Pancreas (tissue), 10 donors: ENCODE measurements at places on chromosomes 3 and 15. TPM values are rescaled to one million over a fixed set of nuclear protein-coding genes. Genes with fewer than 3 reads are reported as not detected.
A peak's percentile ranks its signal among the peaks of the same experiment; 100 is the strongest.

The LTK gene
- 0.24 TPM for total RNA-seq

The MST1R gene
- 6.3 TPM for total RNA-seq

The MFGE8 gene
- 28.9 TPM for total RNA-seq

The GOLGA8F gene
- total RNA-seq, result not detected

The FOXB1 gene
- not detected for total RNA-seq

The ADGRG7 gene
- not detected for total RNA-seq

The PP2D1 gene
- not detected for total RNA-seq

The SEC62 gene
- 97.7 TPM for total RNA-seq

The GP9 gene
- not detected for total RNA-seq

The LDHAL6B gene
- not detected for total RNA-seq

The LRRC31 gene
- total RNA-seq, result 0.19 TPM

The SEMA3G gene
- 2.1 TPM for total RNA-seq

The ZBBX gene
- not detected for total RNA-seq

DNA sequence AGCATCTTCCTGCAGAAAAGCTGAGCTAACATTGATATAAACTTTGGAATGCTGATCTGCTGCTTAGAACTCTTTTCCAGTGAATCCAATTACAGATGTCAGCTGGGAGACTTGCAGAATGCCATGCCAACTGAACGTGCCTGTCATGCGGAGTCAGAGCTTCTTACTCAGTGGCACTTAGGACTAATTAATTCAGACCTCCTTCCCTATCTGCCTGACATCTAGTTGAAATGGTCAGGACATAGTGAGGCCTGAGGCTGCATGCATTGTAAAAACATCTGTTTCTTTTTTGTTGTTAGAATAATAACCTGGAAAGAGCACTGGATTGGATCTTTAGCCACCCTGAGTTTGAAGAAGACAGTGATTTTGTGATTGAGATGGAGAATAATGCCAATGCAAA, 112.6 kb downstream of the USP13 start:
- DNase-seq, result no peak

- DNase-seq, result no peak
Measured at GRCh38 chr3:46284981-46285683, 42.9 kb downstream of the CCR3 start.

- DNase-seq, result no peak
Measured at GRCh38 chr3:150124142-150124541, 153.4 kb upstream of the PFN2 start.

DNA sequence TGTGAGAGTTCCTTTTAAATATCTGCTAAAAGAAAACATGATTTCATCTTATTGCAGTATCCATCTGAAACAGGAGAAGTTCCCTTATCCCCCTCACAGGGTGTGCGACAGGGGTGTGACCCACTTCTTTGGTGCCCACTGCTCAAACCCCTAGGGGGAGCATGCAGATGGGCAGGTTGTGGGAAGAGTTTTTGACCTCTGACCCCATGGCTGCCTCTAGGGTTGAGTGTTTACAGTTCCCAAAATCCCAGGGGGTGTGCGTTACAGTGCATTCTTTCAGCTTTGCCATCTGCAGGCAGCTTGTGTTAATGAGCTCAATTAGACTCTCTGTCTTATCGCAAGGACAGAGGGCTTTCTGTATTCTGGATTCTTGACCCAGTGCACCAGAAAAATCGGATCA, 443.2 kb upstream of the FRG2C start:
- DNase-seq, result no peak

GRCh38 chr3:43243590-43244587, 42.5 kb upstream of the SNRK start:
- DNase-seq, result no peak

DNA sequence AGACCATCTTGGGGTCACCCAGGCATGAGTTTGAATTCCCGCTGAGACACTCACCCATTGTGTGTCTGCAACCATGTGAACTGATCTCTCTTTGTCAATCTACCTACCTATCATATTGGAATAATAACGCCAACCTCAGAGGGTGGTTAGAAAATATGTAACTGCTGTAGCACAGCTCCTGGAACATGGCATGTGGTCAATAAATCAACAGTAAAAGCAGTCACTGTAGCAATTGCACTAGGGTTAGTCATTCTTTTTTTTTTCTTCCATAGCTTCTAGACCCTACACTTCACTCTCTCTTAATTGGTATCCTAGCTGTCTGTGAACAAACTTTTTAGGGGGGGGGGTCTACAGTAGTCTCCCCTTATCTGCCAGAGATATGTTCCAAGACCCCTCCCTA, 64.2 kb upstream of the SLCO2A1 start:
- no peak for DNase-seq

GRCh38 chr3:23856286-23856685, 50.5 kb downstream of the UBE2E1 start:
- no peak for DNase-seq

- DNase-seq, result peak; percentile 92
Measured at GRCh38 chr3:69085833-69086722, 1.3 kb downstream of the ARL6IP5 start.

GRCh38 chr15:51263116-51263515, 75.3 kb downstream of the CYP19A1 start:
- no peak for DNase-seq

DNA sequence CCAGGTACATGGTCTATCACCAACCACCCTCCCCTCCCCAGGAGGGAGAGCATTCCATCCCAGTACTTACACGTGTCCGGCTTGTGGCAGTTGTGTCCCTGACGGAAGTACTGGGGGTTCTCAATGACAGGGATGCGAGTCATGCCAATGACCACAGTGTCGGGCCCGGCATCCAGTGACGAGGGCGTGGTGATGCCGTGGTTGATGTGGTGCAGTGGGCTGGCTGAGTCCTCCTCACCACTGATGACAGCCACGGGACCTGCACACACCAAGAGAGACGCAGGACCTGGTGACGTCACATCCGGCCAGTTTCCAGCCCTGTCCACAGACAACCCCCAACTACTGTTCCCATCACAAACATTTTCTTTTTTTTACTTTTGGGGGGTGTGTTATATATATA, 223.8 kb downstream of the NTRK3 start:
- DNase-seq, result no peak

DNA sequence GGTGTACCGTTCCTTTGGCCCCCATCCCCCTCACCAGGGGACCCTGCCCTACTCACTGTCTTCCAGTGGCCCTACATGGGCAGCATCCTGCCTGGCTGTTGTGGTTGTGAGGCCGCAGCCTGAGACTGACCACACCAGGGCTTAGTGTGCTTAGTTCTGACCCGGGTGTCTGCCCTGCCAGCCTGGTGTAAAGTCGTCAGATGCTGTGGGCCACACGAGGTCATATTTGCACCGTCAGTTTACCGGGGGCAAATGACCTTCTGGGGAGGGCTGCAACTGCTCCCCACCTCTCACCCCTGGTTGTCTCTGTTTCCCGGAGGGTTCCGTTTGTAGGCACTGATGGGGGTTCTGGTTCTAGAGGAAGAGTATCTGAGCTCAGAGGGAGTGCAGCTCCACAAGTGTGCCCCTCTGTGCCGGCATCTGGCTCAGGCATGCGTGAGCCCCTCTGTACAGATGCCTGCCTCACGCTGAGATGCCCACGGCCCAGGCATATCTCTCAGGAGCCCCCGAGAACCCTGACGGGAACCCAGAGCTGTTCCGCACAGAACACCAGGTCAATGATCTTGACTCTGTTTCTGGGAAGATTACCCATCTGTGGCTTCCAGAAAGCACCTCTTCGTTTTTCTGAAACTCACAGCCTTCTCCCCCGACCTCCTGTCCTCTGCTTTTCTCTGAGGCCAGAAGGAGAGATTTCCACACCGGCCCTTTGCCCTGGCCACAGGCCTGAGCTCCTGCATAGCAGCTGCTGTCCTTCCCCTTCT, 19.2 kb downstream of the KLF13 start:
- DNase-seq, result no peak

DNA sequence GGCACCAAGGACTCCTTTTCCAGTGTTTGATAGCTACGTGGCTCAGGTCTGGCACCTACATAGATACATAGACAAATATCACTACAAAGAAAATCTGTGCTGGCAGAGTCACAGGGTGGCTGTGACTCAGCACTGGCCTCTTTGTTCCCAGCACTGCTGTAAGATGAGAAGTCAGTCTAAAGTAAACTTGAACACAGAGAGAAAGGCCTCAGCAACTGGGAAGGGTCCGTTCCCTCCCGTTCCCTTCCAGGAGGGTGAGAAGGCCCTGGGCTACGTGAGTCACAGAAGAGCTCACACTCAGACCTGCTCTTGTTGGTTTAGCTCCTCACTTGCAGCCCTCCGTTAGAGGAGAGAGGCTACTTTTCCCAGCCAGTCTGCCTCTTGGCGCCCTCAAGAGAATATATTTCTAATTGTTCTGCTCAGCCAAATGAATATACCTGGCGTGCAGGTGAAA, 23.1 kb downstream of the ANXA2 start:
- DNase-seq, result no peak

DNA sequence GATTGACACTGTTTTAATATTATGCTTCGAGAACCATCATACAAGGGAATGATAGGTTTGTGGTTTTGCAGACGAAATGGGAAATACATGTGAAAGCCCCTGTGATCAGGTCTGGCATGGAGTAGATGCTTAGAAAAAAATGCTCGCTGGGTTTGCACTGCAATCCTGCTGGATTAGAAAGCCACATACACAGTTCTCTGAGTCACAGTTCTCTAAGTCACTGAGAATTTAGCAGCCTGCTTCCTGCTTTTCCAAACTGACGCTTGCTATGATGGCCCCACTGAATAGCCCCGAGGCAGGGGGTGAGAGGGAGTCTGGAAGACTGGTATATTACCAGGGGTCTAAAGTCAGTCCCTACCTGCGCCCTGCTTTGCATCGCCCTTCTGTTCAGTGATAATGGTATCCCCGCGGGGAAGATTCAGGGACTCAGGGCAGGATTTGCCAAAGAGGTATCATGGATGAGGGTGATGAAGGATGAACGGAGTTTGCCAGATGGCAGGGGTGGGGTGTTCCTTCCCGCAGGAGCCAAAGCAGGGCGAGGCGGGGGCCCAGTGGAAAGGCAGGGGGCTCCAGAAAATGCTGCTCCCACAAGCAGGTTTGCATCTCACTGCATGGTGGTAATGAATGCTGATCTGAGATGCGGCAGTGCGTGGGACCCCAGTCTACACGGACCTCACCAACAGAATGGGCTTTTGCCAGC, 82.3 kb downstream of the IQSEC1 start:
- no peak for DNase-seq

DNA sequence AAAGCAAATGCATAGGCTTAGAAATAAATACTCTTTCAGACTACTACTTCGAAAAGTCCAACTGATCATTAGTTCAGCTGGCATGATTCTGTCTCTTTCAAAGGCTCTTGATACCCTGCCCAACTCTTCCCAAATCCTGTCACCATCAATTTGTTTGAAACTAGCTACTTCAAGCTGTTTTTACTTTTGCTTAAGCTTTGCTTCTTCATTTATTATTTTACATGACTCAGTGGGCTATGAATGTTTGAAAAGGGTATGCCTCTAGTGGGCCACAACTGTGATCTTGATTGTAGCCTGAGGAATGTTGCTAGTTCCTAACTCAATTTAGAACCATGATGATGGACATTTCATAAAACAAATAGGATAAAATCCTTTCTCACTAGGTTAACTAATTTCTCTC, 340.8 kb downstream of the NAALADL2 start:
- no peak for DNase-seq

- no peak for DNase-seq
Measured at GRCh38 chr3:193943851-193944517, 192.0 kb upstream of the HES1 start.

- no peak for DNase-seq
Measured at GRCh38 chr15:31347067-31347975, 20.7 kb downstream of the KLF13 start.

GRCh38 chr3:129425619-129426018, 2.8 kb downstream of the EFCAB12 start:
- DNase-seq, result no peak

DNA sequence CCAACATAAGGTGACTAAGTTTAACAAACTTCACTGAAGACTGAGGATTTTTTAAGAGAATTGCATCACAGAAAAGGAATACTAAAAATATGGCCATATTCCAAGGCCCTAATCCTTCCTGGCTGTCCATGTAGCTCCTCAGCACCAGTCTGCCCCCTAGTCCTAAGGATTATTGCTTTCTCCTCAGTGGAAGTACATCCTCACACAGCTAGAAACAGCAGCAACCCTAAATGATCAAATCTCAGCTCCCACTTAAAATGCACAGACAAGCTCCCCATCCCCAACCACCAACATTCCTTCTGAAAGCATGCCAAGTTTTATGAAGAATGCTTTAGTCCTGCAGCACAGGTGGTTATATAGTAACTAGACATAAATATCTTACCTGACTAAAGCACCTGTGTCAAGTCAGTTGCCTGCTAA, 14.7 kb downstream of the ST3GAL6 start:
- no peak for DNase-seq

- no peak for DNase-seq
Measured at GRCh38 chr15:69156736-69157381, 3.6 kb upstream of the GLCE start.

- no peak for DNase-seq
Measured at GRCh38 chr3:101259485-101260341, 60.7 kb downstream of the IMPG2 start.

- DNase-seq, result no peak
Measured at GRCh38 chr15:95684693-95685115, 645.8 kb upstream of the NR2F2 start.

DNA sequence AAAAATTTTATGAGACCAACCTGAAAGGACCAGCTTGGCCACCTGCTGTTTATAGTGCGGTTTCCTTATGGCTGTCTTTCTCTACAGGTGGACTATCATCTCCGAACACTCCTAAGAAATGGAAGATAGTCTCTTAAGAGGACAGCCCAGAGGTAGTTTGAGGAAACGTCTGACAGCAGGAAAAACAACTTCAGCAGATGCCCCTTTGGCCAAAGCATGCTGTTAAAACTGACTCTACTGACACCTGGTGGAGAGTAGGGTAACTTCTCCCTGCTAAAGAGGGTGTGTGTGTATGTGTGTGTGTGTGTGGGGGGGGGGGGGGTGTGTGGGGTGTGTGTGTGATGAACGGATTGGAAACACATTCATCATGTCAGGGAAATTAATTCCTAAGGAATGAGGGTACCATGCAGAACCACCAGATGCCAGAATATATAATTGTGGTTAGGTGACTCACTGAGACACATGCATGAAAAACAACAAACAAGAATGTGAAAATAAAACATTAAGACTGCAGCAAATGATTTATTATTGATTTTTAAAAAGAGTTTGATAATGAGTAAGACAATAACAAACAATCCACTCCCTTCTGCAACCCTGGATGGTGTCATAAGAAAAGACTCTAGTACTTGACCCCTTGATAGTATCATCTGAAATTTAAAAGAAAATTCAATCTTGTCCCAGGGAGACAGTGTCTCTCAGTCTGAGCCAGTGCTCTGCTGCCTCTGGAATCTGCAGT, 256.5 kb downstream of the THRB start:
- no peak for DNase-seq

- no peak for DNase-seq
Measured at GRCh38 chr3:147409143-147410115, at the start of gene ZIC1. Gene ZIC1 (plus strand): TSS chr3:147409365. CDS start chr3:147410113, 748 bp downstream.
